ENCODE measurements at places on chromosomes 3 and 15. TPM values are rescaled to one million over a fixed set of nuclear protein-coding genes. Genes with fewer than 3 reads are reported as not detected.

Gene PLSCR2
- total RNA-seq = 0.94 TPM

Gene LRRIQ4
- not detected for total RNA-seq

- H3K4me3 ChIP-seq = no peak overlapping the region
- H3K27ac ChIP-seq = no peak overlapping the region
Observed at GRCh38 chr3:114446600-114446999, 152.8 kb downstream of the TIGIT start.

- H3K27ac ChIP-seq = no peak overlapping the region
- H3K4me3 ChIP-seq = no peak overlapping the region
- H3K4me1 ChIP-seq = no peaks in the 10 kb centered on the region
- H3K27me3 ChIP-seq = no peaks in the 10 kb centered on the region
- no peaks in the 10 kb centered on the region for H3K36me3 ChIP-seq
Observed at GRCh38 chr15:63531586-63531985, 27.2 kb downstream of the USP3 start.

- no peak overlapping the region for H3K4me3 ChIP-seq
- no peaks in the 10 kb centered on the region for H3K4me1 ChIP-seq
- H3K36me3 ChIP-seq = no peaks in the 10 kb centered on the region
- no peak overlapping the region for H3K27ac ChIP-seq
- H3K27me3 ChIP-seq = no peaks in the 10 kb centered on the region
- DNase-seq = no peak
Observed at GRCh38 chr3:153896197-153896596, 225.0 kb upstream of the ARHGEF26 start.

- H3K27ac ChIP-seq = no peak overlapping the region
- no peaks in the 10 kb centered on the region for H3K4me1 ChIP-seq
- no peak overlapping the region for H3K4me3 ChIP-seq
- no peak for DNase-seq
- no peaks in the 10 kb centered on the region for H3K27me3 ChIP-seq
Observed at GRCh38 chr3:111828530-111828929, 30.5 kb upstream of the PHLDB2 start.

DNA sequence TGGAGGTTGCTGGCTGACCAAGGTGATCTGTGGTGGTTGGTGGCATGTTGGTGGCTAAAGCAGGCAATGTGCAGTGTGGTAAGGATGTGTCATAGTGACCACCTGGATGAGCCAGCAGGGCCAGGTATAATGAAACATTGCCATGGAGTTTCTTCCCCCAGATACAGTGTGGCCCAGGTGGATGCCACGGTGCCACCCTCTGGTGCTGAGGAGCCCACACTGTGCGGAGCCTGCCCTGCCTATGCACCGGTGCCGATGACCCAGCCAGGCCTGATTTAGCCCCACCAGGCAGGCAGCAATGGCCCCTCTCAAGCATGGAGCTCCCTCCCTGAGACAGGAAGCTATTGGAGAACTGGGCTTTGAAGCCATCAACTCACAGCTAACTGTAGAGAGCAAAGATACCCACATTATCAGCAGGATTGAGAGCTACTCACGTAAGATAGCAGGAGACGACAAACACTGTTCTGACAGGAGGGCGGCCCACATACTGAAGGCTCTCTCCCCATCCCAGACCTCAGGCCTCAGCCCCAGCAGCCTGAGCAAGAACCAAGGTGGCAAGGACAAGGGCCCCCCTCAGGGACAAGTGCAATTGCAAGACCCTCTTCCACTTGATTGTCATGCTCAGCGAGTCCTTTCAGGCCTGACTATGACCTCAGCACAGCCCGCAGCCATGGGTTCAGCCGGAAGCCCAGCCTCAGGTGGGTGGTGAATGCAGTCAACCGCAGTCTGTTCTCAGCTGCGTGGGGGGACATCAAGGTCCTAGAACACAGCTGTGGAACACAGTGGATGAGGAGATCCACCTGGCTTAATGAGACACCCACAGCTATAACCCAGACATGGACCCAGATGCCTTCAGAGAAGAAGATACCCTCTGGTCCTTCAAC, 82.8 kb upstream of the CDV3 start:
- H3K27me3 ChIP-seq = no peaks in the 10 kb centered on the region
- DNase-seq = no peak
- no peaks in the 10 kb centered on the region for H3K4me1 ChIP-seq

DNA sequence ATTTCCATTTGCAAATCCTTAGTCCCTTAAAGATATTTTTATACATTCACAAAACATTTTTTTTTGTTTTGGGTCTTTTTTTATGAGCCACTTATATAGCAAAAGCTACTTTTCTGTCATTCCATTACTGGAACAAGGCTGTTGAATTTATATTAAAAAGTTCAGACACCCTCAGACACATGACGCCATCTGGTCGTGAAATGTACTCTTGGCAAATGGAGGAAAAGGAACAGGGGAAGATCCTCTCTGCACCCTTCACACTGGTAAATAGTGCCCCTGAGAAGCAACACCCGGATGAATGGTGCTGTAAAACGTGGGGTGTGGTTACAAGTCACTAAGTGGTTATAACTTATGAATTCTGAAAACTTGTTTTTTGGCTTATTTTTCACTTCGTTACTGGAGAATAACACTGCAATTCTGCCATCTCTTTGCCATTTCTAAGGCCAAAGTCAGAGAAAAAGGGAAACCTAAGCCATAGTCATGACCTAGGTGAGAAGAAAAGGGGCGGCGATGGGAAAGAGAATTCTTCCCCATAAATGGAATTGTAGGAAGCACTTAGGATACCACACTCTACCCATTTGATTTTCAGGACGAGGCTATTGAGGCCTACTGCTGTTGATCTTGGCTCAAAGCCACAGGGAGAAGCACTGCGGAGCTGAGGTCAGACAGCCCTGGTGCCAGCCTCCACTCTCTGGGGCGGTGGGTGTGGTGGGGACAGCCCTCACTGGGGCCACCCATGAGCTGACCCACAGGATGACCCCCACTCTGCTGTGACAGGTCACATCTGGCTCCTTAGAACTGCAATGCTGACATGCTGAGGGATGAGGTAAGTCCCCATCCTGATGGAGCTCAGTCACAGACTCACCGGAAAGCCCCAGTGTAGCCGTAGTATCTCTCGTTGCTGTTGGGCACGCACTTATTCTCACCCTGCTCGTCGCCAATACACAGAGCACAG, 21.9 kb downstream of the LTF start:
- H3K4me1 ChIP-seq = no peaks in the 10 kb centered on the region
- H3K36me3 ChIP-seq = no peaks in the 10 kb centered on the region
- H3K4me3 ChIP-seq = no peak overlapping the region
- peak; percentile 64 for DNase-seq
- H3K27ac ChIP-seq = no peak overlapping the region

- H3K4me1 ChIP-seq = no peaks in the 10 kb centered on the region
- H3K4me3 ChIP-seq = no peak overlapping the region
- no peak overlapping the region for H3K27ac ChIP-seq
- H3K27me3 ChIP-seq = no peaks in the 10 kb centered on the region
Observed at GRCh38 chr3:25547943-25548674, 116.6 kb downstream of the TOP2B start.

GRCh38 chr15:65908876-65909275, 39.6 kb downstream of the RAB11A start:
- no peak overlapping the region for H3K27ac ChIP-seq
- H3K36me3 ChIP-seq = no peaks in the 10 kb centered on the region
- no peak overlapping the region for H3K4me3 ChIP-seq
- H3K27me3 ChIP-seq = no peaks in the 10 kb centered on the region
- DNase-seq = no peak

DNA sequence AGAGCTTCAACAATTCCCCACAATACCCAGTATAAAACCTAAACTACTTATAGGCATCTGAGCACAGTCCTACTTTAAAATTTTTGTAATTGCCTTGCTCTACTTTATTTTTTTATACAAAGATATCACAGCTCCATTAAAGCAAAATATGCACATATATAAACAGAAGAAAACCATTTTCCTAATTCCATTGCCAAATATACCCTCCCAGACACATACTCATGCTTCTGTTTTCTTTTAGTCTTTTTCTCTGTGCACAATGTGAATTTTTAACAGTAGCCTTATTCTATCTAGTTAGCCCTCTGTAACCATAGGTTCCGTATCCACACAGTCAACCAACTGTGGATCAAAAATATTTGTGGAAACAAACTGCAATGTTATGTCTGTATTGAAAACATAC, 260.5 kb downstream of the SCAPER start:
- H3K27ac ChIP-seq = no peak overlapping the region
- no peaks in the 10 kb centered on the region for H3K27me3 ChIP-seq
- H3K4me3 ChIP-seq = no peak overlapping the region
- DNase-seq = no peak

Gene CCR8
- total RNA-seq = 0.29 TPM

Gene GABRR3
- not detected for total RNA-seq

DNA sequence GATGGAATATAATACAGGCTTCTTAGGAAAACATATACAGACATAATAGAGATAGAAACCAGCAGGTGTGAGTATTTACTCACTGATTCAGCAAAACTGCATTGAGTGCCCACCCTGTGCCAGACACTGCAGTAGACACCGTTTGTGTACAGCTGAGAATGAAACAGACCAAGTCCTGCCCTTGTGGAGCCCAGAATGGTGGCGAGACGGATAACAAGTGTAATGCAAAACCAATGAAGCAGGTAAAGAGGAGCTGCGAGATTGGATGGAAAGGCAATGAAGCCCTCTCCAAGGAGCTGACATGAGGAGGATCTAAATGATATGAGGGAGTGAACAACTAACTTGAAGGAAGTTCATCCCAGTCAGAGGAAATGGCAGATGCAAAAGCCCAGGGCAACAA, 256.4 kb downstream of the MEX3B start:
- no peaks in the 10 kb centered on the region for H3K4me1 ChIP-seq
- no peak overlapping the region for H3K4me3 ChIP-seq
- DNase-seq = no peak
- H3K27ac ChIP-seq = no peak overlapping the region
- no peaks in the 10 kb centered on the region for H3K36me3 ChIP-seq
- H3K27me3 ChIP-seq = no peaks in the 10 kb centered on the region
